ENCODE measurements at places on chromosomes 16 and 17.

- DNase-seq = peak; percentile 8
These were observed 11.5 kb upstream of the PRSS54 start for GRCh38 chr16:58306327-58306726.

DNA sequence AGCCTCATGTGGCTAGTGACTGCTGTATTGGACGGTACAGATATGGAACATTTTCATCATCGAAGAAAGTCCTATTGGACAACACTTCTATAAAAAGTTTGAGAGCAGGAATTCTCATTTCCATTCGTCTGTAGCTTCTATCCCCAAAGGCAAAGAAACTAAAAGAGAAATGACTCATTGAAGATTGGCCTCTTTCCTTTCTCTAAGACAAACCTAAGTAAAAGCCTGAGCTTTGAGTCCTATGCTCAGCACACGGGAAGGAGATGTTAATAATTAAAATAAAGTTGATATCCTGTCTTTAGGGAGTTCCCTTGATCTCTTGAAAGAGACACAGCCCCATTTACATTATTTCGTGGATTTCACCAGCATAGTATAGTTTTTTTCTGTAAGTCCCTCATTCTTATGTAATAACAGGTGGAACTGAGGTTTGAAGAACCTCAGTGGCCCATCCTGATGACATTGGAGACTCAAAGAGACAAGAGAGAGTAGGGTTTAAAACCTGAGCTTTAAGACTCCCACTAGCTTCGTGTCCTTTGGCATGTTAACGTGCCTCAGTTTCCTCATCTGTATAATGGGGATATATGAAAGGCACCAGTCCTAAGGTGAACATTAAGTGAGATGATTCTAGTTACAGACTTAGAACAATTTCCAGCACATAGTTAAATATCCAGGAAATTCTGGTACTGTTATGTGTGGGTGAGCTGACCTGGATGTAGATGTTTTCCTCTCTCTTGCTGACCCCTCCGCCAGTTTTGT, 174.0 kb downstream of the IRX3 start:
- DNase-seq = no peak

- DNase-seq = no peak
These were observed 26.5 kb upstream of the ARL6IP1 start for GRCh38 chr16:18827890-18828289.

DNA sequence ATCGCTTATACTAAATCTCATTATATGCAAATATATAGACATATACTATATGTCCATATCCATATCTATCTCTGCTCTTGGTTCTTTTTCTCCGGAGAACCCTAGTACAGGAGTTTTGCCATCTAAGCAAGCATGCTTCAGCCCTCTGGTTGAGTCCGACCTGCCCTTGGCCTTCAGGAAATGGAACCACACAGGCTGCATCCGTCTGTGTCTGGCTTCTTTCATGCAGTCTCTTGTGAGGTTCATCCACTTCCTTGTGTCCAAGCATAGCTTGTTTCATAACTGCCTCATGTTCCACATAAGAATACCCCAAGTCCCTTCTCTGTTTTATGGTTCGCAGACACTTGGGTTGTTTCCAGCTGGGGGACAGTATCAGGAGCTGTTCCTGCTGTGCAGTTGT, 16.8 kb downstream of the SNX20 start:
- DNase-seq = no peak

DNA sequence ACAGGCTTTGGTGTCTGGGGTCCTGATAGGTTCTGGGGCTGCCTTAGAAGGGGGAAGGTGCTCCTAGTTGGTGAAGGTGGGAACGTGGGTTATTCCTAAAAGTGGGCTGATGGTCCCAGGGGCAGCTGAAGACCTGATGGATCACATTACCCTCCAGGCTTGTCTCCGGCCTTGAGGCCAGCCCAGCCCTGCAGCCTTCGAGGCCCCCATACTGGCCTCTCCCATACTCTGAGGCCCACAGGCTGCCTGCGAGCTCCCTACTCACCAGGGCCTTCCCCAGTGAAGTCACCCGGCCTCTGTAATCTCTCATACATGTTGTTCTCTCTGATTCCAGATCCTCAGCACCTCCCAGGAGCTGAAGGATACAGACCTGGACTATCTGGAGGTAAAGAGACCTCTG, 2.7 kb downstream of the RNF112 start:
- no peak for DNase-seq

DNA sequence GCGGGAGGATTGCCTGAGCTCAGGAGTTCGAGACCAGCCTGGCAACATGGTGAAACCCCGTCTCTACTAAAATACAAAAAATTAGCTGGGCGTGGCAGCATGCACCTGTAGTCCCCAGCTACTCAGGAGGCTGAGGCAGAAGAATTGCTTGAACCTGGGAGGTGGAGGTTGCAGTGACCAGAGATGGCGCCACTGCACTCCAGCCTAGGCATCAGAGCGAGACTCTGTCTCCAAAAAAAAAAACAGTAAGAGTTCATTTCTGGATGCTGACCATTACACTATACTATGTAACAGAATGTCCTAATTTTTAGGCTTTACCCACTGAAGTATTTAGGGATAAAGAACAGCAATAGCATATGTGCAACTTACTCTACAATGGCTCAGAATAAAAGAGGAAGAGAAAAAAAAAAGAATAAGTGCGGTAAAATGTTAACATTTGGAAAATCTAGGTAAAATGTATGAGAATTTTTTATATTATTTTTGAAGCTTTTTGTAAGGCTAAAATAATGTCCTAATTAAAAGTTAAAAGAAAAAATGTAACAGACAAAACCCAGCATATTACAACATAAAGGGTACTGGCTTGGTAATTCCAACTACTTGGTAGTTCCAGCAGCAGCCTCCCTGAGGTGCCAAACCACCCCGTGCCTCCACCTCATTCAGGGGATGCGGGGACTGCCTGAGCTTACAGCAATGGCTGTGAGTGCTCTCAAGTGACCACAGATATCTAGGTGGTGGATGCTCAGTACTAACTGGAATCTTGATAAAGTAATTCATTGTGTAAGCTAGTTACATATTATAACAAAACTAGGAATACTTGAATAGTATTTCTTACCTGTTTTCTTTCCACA, 10.9 kb downstream of the COPS3 start:
- no peak for DNase-seq

GRCh38 chr17:50149091-50149416, 1.4 kb downstream of the PPP1R9B start:
- no peak for DNase-seq

DNA sequence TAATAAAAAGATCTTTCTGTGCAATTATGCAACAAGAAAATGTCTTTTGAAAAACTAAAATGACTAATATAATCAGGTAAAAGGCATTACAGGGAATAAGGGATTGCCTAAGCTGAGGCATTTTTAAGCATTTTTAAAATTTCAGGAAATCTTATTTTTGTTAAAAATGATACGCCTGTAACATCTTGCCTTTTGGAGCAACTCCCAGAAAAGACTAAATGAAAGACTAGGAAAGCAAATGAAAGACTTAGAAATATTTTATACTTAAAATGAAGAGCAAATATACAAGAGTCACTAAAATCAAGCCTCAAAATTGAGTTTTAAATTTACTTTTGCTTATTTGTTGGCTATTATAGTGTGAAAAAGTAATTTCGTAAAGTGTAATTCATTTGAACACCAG, 55.8 kb downstream of the DUSP14 start:
- no peak for DNase-seq

- DNase-seq = no peak
These were observed 182.3 kb downstream of the AATF start for GRCh38 chr17:37130984-37131446.
